ENCODE measurements at places on chromosomes 4 and X.

- DNase-seq: no peak
Observed at GRCh38 chr4:91359041-91360031, 944.4 kb upstream of the GRID2 start.

- no peak for DNase-seq
Observed at GRCh38 chr4:10066206-10066605, 44.9 kb upstream of the SLC2A9 start.

DNA sequence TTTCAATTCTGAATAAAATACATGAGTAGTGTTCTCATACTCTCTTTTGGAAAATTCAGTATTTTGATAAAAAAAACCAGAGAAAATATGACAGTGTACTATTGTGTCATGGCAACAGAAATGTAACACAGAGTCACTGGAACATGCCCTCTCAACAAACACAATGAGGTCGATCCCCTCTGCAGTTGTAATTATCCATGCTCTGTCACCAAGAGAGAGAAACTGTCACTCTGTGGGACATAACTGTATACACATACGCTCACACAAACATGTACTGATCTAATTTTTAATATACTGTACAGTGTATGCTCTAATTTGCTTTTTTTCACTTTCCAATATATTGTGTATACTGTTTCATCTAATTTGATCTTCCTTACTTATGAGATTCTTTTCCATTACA, 1136.8 kb upstream of the TENM3 start:
- DNase-seq: no peak

- DNase-seq: no peak
Observed at GRCh38 chrX:49162620-49163019, at the start of gene MAGIX. MAGIX (plus strand) TSS chrX:49162758; CDS start chrX:49162890, 132 bp downstream.

- DNase-seq: no peak
Observed at GRCh38 chr4:103002551-103002950, 17.0 kb downstream of the SLC9B1 start.

- DNase-seq: no peak
Observed at GRCh38 chr4:161949946-161950725, 213.7 kb downstream of the FSTL5 start.

DNA sequence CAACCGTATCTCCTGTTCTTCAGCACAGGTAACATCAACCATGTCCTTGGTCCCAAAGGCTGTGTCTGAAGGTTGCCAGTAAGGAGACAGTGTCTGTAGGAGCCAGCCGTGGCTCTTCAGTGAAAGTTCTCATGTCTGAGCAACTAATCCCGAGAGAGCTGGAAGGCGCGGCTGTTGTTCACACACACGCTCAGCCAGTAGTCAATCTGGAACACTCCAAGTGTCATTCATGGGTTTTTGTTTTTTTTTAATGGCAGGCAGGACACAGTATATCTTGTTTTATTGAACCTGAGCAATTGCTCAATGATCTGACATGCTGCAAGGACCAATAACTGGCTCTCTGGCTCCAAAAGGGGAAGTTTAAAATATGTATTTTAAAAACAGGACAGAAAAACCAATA, 48.4 kb upstream of the MAP3K15 start:
- no peak for DNase-seq

DNA sequence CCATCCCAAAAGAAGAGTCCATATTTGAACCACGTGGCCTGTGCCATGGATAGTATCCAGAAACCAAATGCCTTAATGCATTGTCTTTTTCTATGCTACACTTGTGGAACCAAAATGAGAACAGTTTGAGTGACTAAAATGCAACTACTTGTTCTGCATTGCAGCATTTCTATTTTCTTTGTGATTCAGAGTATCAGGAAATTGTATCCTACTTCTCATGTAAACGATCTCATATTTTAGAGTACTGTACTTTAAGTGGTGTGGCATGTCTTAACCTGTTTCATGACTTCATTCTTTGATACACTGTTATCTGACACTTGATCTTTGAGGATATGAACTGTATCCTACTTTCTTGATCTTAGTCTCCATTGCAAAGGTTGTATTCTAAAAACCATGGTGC, 167.2 kb upstream of the WDR1 start:
- no peak for DNase-seq

DNA sequence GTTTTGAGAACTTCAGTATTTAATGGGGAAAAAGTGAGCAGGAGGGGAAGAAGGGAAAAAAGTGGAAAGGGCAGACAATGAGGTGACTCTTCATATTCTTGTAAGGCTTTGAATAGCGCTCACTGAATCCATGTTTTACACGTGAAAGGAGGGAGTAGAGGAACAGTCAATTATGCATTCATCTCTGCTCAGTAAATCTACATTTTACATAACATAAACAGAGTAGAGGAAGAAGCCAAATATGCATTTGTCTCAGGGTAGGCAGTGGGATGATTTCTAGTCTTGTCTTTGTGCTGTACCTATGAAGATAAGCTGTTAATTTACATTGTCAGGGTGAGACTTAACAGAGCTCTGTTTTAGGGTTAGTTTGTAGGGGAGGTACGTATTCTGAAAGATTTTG, 19.4 kb upstream of the ELF2 start:
- no peak for DNase-seq

- peak; percentile 54 for DNase-seq
Observed at GRCh38 chrX:110944311-110944750, 148.7 kb upstream of the CHRDL1 start.

GRCh38 chr4:64715741-64716140, 306.5 kb upstream of the TECRL start:
- DNase-seq: no peak

All from NCI-H1092 (cell line).